Stimulated activated CD8-positive, alpha-beta memory T cell treated with anti-CD3 and anti-CD28 coated beads, Interleukin-4, amount 100 ng/mL, for 1 hour (primary cell): ENCODE measurements at places on chromosomes 5 and 9.

DNA sequence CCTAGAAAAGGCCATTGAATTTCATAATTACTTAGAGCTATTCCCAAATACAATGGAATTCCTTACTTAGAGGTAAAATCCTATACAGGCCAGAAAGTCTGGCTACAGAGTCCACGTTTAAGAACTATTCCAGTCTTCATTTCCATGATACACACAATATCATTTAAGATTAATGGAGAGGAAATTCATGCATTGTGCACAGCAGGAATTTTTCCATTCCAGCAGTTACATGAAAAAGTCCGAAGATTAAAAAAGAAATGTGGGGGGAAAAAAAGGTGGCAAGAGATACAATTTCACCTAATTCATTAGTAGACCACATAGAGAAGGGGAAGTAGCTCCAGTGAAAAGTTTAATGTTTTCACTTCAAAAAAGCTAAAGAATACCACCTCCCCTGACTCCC lies 63.1 kb downstream of the CHD1 start:
- DNase-seq, result no peak

DNA sequence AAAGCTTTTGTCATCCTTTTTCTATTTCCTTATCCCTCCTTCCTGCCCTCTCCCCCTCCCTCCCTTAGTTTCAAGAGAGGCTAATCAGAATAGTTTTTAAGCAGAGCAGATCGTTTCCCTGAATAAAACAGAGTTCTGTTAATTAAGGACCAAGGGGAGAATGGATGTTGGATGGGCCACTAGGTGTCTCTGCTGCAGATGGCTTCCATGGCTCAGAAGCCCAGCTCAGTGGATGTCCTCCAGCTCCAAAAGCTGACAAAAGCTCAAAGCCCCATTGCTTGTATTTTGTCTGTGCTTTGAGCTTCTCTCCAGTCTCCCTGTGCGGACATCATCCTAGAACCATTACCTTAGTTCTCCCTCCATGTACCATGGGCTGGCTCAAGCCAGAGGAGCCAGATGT lies 21.0 kb upstream of the NPR3 start:
- no peak for DNase-seq

- DNase-seq, result no peak
Observed at GRCh38 chr5:11319836-11320580, 559.0 kb upstream of the DAP start.

DNA sequence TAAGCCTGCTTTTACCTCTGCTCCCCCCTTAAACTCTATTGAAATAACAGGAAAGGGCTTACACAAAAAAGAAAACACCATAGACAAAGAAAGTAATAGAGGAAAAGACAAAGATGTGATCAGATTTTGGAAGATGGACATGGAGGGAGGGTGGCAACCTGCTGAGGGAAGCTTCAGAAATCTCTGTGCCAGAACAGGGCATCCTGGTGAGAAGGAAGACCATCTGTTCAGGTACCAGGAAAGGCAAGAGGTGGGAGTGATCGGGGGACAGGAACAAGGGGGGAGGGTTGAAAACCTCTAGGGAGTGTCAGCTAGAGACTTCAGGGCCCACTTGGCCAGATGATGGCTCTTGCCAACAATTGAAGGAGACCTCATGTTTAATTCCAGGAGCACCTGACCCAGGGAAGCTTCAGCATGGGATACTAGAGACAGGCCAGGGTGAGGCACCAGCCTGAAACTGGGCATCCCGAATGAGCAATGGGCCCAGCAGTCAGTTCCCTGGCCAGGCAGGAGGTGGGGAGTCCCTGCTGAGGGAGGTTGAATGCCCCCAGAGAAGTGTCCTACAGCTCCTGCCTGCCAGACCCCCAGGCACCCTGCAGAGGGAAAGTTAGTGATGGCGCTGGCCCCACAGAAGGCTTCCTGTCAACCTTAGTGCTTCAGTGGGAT lies 8.2 kb downstream of the SQSTM1 start:
- DNase-seq, result no peak
